ENCODE measurements at places on chromosomes 3 and 15. TPM values are rescaled to one million over a fixed set of nuclear protein-coding genes. Genes with fewer than 3 reads are reported as not detected.

PEX5L gene
- polyA plus RNA-seq: 0.20 TPM

WDR49 gene
- polyA plus RNA-seq: 4.4 TPM

CCDC33 gene
- 0.07 TPM for polyA plus RNA-seq

DNA sequence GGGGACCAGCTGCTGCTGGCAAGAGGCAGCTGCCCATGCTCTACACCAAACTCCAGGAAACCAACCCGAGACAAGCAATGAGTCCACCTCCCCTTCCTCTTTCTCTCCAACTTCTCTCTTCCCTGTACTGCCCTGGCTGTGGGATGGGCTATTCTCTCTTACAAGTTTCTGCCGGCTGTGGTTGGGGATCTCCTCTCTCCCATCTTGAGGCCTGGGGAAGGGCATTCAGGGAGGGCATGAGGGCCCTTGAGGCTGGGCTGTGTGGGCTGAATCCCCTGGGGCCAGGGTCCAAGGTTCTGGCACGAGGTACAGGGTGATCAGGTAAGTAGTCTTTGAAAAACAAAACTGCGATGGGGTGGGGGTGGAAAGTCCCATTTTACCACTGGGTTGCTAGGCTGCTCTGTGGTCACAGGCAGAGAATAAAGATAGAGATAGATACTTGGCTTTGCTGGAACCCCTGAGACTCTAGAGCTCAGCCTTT is 32.3 kb upstream of the CTSH start:
- no peak for DNase-seq

GRCh38 chr15:90465930-90466567 is 63.7 kb upstream of the CRTC3 start:
- DNase-seq: no peak

DNA sequence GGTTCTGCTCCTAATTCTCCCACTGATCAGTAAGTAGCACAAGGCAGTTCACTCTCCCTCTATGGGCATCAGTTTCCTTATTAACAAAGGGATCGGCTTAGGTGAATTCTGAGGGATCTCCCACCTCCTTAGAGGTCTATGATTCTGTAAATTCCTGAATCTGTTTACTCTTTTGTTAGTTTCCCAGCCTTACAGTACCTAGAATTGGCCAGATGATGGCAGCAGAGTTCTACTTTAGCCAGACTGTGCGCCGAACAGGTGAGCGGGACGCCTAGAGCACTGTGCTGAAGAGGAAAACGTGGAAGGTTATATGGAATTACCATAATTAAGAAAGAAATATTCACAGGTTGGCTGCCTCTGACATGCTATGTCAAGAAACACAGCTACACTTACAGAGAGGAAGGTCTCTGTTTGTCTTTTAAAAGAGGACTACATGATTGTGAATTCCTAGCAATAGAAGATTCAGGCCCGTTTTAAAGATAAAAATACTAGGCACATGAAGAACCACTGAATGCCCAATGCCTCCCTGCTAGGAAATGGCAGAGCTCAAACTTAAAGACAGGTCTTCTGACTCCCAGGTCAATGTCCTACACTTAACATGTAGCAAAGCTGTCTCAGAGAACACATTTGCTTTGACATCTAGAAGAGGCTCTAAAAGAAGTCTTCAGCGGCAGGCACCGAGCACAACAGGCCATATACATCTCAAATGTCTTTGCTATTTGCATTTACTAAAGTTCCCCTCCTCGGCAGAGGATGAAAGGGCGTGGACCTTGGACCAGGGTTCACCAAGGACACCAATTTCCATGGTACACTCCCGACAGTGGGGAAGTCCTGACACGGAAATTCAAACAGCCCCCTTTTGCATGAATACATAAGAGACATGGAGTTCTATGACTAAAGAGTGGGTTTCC is 259.9 kb downstream of the FGF12 start:
- peak; percentile 38 for DNase-seq

- DNase-seq: no peak
These were observed 7.3 kb downstream of the TMEM212 start for GRCh38 chr3:171850320-171850959.

All from right cardiac atrium (tissue), 5 donors.